Panc1 (cell line): ENCODE measurements at places on chromosomes 12 and 14. TPM values are rescaled to one million over a fixed set of nuclear protein-coding genes. Genes with fewer than 3 reads are reported as not detected.

DNA sequence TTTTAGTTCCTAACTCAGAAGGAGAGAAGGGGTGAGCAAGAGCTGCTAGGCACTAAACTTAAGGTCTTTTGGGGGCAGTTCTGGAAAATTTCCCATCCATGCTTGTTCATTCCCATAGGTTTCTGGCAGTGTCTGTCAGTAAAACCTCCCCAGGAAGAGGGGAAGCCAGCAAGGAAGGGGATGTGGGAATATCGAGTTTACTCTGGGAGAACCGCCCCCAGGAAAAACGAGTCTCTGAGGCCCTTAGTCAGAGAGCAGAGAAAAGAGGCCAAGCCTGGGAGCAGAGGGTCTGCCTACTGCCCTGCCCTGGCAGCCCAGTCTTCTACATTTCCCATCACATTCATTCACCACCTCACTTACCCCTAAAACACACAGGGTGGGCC, 55.9 kb downstream of the TMCC3 start:
- H3K27me3 ChIP-seq = peaks cover 3% of the 10 kb centered on the region; the same call in 1 of the 2 replicates
- H3K4me1 ChIP-seq = no peaks in the 10 kb centered on the region
- DNase-seq = no peak
- no peak overlapping the region for H3K4me3 ChIP-seq
- H3K36me3 ChIP-seq = no peaks in the 10 kb centered on the region
- H3K27ac ChIP-seq = no peak overlapping the region

DNA sequence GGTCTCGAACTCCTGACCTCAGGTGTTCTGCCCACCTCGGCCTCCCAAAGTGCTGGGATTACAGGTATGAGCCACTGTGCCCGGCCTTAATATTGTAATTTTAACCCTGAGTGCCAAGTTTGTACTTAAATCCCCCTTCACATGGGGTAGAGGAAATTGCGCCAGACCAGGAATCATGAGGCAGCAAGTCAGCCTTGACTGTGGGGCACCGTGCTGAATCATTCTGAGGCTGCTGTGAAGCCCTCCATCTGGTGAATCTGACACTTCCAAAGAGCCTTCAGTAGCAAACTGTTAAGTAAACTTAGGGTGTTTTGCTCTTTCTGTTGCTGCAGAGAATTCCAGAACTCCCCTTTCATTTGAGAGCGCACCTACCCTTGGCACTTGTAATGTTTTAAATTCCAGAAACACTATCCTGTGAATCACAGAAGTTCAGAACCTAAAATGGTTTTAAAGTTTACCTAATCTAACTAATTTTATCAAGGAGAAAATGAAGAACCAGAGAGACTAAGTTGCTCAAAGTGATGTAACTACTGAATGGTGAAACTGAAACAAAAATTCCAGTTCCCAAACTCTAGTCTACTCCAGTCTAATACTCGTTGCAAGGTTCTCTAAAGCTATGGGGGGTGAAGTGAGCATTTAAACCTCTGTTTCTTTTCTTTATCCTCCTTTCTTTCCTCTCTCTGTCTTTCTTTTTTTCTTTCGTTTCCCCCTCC, 7.5 kb downstream of the HEBP1 start:
- no peak for DNase-seq
- H3K36me3 ChIP-seq = 0 out of 2 replicates have a peak, but pooled peaks cover 2% of the 10 kb centered on the region
- no peak overlapping the region for H3K4me3 ChIP-seq
- H3K27me3 ChIP-seq = no peaks in the 10 kb centered on the region
- H3K27ac ChIP-seq = no peak overlapping the region

The ADCY4 gene
- total RNA-seq = 0.21 TPM

DNA sequence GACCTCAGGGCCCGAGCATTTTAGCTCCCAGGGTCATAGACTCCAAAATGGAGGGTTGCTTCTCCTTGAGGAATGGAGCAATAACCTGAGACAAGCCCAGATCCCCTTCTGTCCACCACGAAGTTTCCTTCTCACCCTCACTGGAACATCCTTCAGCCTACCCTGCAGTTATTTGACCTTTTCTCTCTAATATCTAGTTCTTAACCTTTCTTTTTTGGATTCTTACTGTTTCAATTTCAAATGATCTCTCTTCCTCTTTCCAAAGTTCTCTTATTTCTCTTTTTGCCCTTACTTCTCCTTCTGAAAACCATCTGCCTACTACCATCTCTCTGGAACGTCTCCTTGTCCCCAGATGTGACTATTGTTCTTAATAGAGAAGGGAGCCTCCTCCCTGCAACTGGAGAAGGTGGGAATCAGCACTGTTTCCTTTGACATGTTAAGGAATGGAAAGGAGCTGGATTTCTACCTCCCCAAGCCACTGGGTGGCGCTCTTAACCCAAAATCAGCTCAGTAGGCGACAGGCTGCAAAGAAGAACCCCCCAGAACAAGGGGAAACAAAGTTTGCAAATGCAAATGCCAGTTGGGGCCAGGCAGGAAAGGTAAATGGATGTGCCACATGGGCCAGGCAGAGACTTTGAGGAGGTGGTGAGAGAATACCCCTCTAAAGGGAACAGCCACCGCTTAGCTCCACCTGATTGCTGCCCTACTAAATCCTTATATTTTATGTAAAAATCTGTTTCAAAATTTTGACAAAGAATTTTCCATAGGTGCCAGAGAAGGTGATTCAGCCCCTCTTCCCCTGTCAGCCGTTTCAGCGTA, 22.4 kb upstream of the PDE1B start:
- no peak overlapping the region for H3K4me3 ChIP-seq
- H3K27me3 ChIP-seq = peaks cover 39% of the 10 kb centered on the region
- no peaks in the 10 kb centered on the region for H3K4me1 ChIP-seq
- peak; percentile 15 for DNase-seq

GRCh38 chr12:66755727-66756395, 77.0 kb upstream of the GRIP1 start:
- no peaks in the 10 kb centered on the region; the same call in 1 of the 2 replicates for H3K27me3 ChIP-seq
- DNase-seq = no peak
- H3K27ac ChIP-seq = no peak overlapping the region
- H3K4me1 ChIP-seq = no peaks in the 10 kb centered on the region
- H3K4me3 ChIP-seq = no peak overlapping the region
- H3K36me3 ChIP-seq = no peaks in the 10 kb centered on the region

- no peak overlapping the region for H3K27ac ChIP-seq
- no peaks in the 10 kb centered on the region for H3K36me3 ChIP-seq
- H3K27me3 ChIP-seq = no peaks in the 10 kb centered on the region
- no peak for DNase-seq
- no peaks in the 10 kb centered on the region for H3K4me1 ChIP-seq
Observed at GRCh38 chr14:78970677-78971076, 800.5 kb downstream of the NRXN3 start.

- no peak overlapping the region for H3K4me3 ChIP-seq
- H3K27me3 ChIP-seq = no peaks in the 10 kb centered on the region
- H3K27ac ChIP-seq = no peak overlapping the region
- H3K36me3 ChIP-seq = peaks cover 6% of the 10 kb centered on the region
- no peak for DNase-seq
- no peaks in the 10 kb centered on the region for H3K4me1 ChIP-seq
Observed at GRCh38 chr12:130796985-130797686, 41.9 kb downstream of the STX2 start.

DNA sequence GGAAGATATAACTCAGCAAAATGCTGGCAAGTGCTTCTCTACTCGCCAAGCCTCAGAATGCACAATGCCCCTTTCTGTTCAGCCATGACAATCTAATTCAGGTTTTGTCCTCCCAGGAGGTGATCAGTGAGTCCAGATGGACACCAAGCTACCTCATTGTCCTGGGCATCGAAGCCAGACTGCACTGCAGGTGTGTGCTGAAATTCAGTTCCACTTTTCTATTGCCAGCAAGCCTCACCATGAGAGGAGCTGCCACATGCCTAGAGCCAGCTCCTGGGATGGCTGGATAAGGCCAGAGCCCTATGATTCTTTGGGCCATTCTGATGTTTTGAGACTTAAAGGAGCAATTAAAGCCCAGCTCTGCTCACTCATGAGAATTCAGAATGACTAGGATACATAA, 186.7 kb downstream of the GRIN2B start:
- no peak overlapping the region for H3K4me3 ChIP-seq
- no peak for DNase-seq
- no peaks in the 10 kb centered on the region for H3K27me3 ChIP-seq
- H3K36me3 ChIP-seq = no peaks in the 10 kb centered on the region

The PYGL gene
- 23.0 TPM for total RNA-seq

GRCh38 chr12:104505095-104505818, 48.5 kb downstream of the CHST11 start:
- DNase-seq = no peak
- peaks cover 7% of the 10 kb centered on the region for H3K4me1 ChIP-seq
- no peak overlapping the region for H3K27ac ChIP-seq
- no peaks in the 10 kb centered on the region for H3K36me3 ChIP-seq
- H3K27me3 ChIP-seq = no peaks in the 10 kb centered on the region
- no peak overlapping the region for H3K4me3 ChIP-seq

GRCh38 chr12:75568393-75568792, 57.0 kb upstream of the KRR1 start:
- no peaks in the 10 kb centered on the region for H3K27me3 ChIP-seq
- H3K4me1 ChIP-seq = no peaks in the 10 kb centered on the region
- no peak for DNase-seq
- no peaks in the 10 kb centered on the region for H3K36me3 ChIP-seq

DNA sequence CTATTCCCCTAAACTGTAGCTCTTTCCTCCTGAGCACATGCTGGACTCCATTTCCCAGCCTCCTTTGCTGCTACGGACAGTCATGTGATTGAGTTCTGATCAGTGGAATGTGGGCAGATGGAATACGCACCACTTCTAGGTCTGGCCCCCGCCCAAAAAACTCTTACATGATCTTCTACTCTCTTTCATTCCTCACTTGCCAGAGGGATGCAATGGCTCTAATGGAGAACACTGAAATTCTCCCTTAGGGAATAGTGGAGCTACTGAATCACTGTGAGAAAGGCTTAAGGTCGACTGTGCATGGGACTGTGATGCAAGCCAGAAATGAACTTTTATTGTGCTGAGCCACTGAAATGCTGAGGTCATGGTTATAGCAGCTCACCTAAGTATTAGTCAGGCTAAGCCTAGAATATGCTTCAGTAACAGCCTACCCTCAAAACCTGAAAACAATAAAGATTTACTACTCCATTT, 13.0 kb upstream of the TMED2 start:
- H3K27ac ChIP-seq = no peak overlapping the region
- H3K4me1 ChIP-seq = no peaks in the 10 kb centered on the region
- H3K4me3 ChIP-seq = no peak overlapping the region
- H3K36me3 ChIP-seq = no peaks in the 10 kb centered on the region

The CCT2 gene
- total RNA-seq = 270 TPM

The RCOR1 gene
- total RNA-seq = 27.1 TPM

DNA sequence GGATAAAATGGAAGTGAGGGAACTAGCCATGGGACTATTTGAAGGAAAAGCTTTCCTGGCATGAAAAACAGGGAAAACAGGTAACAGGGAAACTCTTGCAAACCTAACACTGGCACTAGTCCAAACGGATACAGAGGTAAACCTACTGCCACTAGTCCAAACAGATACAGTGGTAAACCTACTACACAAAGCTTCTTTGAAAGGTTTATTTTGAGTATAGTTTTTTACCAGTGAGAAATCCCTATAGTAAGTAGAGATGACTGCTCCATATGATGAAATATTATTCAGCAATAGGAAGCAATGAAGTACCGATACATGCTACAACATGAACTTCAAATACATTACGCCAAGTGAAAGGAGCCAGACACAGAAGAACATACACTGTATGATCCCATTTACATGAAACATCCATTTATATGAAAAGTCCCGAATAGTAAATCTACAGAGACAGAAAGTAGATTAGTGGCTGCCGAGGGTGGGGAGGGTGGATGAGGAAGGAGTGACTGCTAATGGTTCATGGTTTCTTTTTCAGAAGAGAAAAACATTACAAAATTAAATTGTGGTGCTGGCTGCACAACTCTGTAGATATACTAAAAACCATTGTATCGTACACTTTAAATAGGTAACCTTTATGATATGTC, 25.5 kb downstream of the SPTLC2 start:
- no peak overlapping the region for H3K4me3 ChIP-seq
- H3K4me1 ChIP-seq = no peaks in the 10 kb centered on the region
- H3K27ac ChIP-seq = no peak overlapping the region
- H3K27me3 ChIP-seq = no peaks in the 10 kb centered on the region

- no peak overlapping the region for H3K4me3 ChIP-seq
- no peaks in the 10 kb centered on the region for H3K4me1 ChIP-seq
- no peak for DNase-seq
- H3K27me3 ChIP-seq = no peaks in the 10 kb centered on the region
- no peak overlapping the region for H3K27ac ChIP-seq
Observed at GRCh38 chr14:81028461-81028860, 73.0 kb downstream of the TSHR start.

GRCh38 chr12:64955746-64956145, 131.3 kb downstream of the TBC1D30 start:
- H3K27me3 ChIP-seq = peaks cover 5% of the 10 kb centered on the region; the same call in 1 of the 2 replicates
- H3K36me3 ChIP-seq = no peaks in the 10 kb centered on the region; the same call in 1 of the 2 replicates
- H3K4me3 ChIP-seq = no peak overlapping the region
- H3K27ac ChIP-seq = no peak overlapping the region

The HHIPL1 gene
- total RNA-seq = 2.1 TPM

The ACOT6 gene
- total RNA-seq = not detected

- no peaks in the 10 kb centered on the region for H3K36me3 ChIP-seq
- no peak overlapping the region for H3K27ac ChIP-seq
- no peaks in the 10 kb centered on the region for H3K4me1 ChIP-seq
- H3K27me3 ChIP-seq = no peaks in the 10 kb centered on the region
- no peak overlapping the region for H3K4me3 ChIP-seq
Observed at GRCh38 chr14:100898935-100899883, 4.3 kb downstream of the RTL1 start.
